Spleen (tissue), 13 donors: ENCODE measurements at places on chromosomes 3 and 15. TPM values are rescaled to one million over a fixed set of nuclear protein-coding genes. Genes with fewer than 3 reads are reported as not detected.

The CLDN1 gene
- 0.57 TPM for total RNA-seq

The TRAK1 gene
- 48.8 TPM for total RNA-seq

DNA sequence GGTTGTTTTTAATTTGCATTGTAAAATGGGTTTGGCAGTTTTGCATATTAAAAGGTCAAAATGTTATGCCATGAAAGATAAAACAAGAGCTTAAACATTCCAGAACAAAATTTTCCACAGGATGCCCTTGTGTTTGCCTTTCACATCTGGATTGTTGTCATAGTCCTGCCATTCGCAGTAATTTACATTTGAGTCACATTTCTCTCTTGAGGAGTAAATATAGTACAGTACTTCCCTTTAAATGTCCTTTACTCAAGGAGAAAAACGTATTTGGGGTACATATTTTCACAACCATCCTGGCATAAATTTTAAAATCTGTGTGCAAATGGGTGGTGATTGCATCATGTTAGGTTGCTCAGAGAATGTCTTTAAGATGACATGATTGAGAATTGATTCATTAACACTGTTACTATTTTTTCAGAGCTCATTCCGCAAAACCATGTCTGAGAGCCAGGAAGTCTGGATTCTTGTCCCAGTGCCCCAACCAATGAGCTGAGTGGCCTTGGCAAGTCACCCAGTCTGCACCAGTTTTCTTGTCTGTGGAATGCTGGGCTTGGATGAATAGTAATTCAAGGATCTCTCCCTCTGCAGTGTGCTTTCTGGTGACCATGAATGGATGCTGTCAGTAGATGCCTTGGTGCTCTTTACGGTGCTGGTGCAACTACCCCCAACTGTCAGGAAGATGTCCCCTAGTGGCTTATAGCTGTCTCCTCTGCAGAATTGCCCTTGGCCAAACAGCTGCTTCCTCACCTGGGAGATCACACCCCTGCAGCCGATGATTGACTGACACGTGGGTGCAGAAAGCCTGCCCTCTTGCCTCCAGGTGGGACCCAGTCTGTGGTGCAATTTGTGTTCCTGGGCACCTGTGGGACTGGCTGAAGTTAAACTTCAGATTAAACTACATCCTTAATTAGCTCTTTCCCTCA is 43.0 kb downstream of the ABHD5 start:
- peaks cover 10% of the 10 kb centered on the region for H3K36me3 ChIP-seq
- DNase-seq: no peak

DNA sequence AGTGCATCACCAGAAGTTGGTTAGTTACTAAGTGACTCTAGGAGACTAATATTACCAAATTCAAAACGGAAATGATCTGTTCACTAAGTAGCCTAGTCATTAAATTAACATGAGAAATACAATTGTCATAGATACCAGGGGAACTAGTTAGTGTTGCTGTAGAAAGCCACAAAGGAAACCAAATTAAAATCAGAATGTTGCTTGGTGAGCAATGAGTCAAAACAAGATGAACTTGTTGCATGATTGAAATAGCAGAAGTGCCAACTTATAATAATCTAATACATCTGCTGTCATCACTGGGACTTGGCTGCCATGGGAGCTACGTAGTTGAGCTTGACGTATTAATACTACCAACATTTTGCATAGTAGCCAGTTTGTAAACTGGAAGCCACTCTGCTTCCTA is 458.1 kb downstream of the DIPK2A start:
- H3K4me1 ChIP-seq: no peaks in the 10 kb centered on the region
- no peak overlapping the region for H3K27ac ChIP-seq
- H3K27me3 ChIP-seq: no peaks in the 10 kb centered on the region
- H3K36me3 ChIP-seq: no peaks in the 10 kb centered on the region
- no peak overlapping the region for H3K4me3 ChIP-seq
- no peak for DNase-seq

DNA sequence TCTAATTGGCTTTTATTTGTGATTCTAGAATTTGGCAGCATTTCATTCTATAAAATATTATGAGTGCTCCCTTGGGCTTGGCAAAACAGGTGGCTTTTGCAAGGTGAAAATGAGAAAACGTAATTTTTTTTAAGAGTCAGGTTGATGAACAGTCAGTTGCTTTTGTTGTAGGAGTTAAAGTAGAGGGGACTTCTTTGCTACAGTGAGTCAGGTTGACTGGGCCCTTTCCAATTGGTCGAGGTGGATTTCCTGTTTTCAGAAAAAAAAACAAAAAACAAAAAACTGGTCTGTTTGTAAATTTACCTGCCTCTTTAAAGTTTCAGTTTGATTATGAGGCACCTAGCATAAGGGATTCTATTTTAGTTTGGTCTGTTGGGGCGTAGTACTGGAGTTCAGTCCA is 1469.4 kb upstream of the GBE1 start:
- no peaks in the 10 kb centered on the region for H3K27me3 ChIP-seq
- H3K27ac ChIP-seq: no peak overlapping the region
- no peaks in the 10 kb centered on the region for H3K36me3 ChIP-seq
- no peak for DNase-seq
